ENCODE measurements at places on chromosomes 16 and 17. TPM values are rescaled to one million over a fixed set of nuclear protein-coding genes. Genes with fewer than 3 reads are reported as not detected.

Gene LRRC37A3
- total RNA-seq: 5.4 TPM

Gene SLFN12L
- not detected for total RNA-seq

Gene CCL3
- not detected for total RNA-seq

Gene GSDMA
- total RNA-seq: not detected

DNA sequence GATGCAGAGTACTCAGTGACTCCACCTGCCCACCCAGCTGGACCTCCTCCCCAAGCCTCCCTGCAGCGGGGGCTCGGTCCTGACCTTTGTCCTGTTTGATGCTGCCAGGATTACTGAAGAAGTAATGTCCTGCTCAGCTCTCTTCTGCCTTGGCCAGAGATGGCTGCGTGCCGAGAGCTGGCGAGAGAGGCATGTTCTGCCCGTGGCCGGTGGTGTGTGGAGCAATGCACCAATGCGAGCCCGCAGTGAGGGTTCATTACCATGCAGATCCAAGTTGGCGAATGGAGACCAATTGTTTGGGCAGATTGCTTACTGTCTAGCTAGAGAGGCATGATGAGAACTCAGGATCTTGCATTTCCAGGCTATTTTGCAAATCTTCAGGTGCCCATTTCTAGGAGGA lies 248.9 kb downstream of the ENGASE start:
- no peak overlapping the region for H3K4me3 ChIP-seq
- no peaks in the 10 kb centered on the region for H3K27me3 ChIP-seq
- H3K27ac ChIP-seq: no peak overlapping the region
- no peaks in the 10 kb centered on the region for H3K4me1 ChIP-seq

- no peak overlapping the region for H3K27ac ChIP-seq
- no peaks in the 10 kb centered on the region for H3K27me3 ChIP-seq
- no peak overlapping the region for H3K4me3 ChIP-seq
- DNase-seq: no peak
- H3K36me3 ChIP-seq: no peaks in the 10 kb centered on the region
These were observed 48.3 kb downstream of the C17orf67 start for GRCh38 chr17:56785405-56785804.

DNA sequence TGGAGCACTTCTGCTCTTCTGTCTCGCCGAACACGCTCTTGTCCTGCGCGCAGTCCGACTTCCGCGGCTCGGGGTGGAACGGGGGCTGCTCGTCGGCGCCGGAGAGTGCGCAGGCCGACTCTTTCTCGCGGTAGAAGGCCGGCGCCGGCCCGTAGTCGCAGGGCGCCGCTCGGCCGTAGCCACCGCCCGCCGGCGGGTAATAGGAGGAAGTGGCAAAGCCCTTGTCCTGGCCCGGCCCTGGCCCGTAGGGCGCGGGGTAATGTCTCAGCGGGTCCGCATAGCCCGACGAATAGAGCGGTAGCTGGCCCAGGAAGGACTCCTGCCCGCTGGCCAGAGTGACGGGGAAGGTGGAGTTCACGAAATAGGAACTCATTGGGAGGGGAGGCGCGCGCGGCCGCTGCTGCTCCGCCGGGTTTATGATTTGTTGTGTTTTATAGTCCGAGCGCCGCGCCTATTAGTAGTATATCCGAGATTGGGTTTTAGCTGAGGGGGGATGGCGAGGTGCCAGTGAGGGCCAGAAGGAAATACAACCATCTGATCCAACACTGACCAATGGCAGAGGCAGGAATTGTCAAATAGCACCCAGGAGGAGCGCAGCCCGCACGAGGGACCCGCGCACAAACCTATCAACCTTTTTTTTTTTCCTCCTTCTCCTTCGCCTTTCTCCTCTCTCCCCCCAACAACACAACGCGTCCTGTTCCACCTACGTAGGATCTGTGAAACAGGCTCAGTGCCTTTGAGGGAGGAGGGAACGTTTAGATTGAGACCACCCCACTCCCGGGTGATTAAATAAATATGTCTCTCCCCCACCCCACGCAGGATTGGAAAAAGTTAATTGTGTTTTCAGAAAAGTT lies 4.4 kb upstream of the HOXB5 start:
- DNase-seq: no peak
- no peaks in the 10 kb centered on the region for H3K4me1 ChIP-seq
- peaks cover 99% of the 10 kb centered on the region for H3K27me3 ChIP-seq
- no peak overlapping the region for H3K27ac ChIP-seq
- H3K36me3 ChIP-seq: no peaks in the 10 kb centered on the region

GRCh38 chr17:62592341-62593099 lies 35.0 kb upstream of the MRC2 start:
- peaks cover 54% of the 10 kb centered on the region for H3K36me3 ChIP-seq
- no peaks in the 10 kb centered on the region for H3K4me1 ChIP-seq
- H3K27ac ChIP-seq: no peak overlapping the region
- no peaks in the 10 kb centered on the region for H3K27me3 ChIP-seq

GRCh38 chr17:3935140-3935542 lies 18.9 kb upstream of the P2RX1 start:
- no peak overlapping the region for H3K4me3 ChIP-seq
- no peaks in the 10 kb centered on the region for H3K4me1 ChIP-seq
- no peak overlapping the region for H3K27ac ChIP-seq
- H3K36me3 ChIP-seq: peaks cover 25% of the 10 kb centered on the region

DNA sequence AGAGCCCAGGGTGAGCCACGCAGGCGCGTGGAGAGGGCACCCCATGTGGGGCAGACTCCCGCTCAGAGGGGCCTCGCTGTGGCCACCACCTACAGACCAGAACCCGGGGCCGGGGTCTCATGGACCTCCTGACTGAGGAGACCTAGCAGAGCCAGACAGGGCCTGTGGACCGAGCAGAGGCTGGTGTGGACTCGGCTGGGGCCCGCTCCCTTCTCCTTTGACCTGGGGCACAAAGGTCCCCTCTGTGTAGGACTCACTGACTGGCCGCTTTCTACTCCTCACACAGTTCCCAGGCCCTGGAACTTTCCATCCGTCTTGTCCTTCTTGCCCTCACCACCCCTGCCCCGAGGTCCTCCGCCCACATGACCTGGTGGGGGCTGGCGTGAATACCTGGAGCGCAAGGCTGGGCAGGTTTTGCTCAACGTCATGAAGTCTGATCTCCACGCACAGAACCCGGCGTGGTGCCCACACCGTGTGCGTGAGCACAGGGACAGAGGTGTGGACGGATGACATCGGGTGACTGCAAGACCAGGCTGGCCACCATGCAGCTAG lies 44.7 kb upstream of the ACSF3 start:
- no peak for DNase-seq
- H3K4me3 ChIP-seq: no peak overlapping the region
- H3K4me1 ChIP-seq: no peaks in the 10 kb centered on the region

DNA sequence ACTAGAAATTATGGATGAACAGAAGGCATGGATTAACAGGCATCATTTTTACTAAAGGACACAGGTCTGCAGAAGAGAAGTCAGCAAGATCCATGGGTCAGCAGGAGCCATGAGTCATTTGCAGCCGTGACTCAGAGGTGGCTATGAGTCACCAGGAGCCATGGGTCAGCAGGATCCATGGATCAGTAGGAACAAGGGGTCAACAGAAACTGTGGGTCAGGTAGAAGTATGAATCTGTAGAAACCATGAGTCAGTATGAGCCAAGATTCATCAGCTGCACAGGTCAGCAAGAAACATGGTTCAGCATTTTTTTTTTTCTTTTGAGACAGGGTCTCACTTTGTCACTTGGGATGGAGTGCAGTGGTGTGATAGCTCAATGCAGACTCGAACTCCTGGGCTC lies 58.2 kb upstream of the HS3ST4 start:
- no peaks in the 10 kb centered on the region for H3K27me3 ChIP-seq
- H3K36me3 ChIP-seq: no peaks in the 10 kb centered on the region
- no peak overlapping the region for H3K27ac ChIP-seq
- no peak for DNase-seq
- no peaks in the 10 kb centered on the region for H3K4me1 ChIP-seq

DNA sequence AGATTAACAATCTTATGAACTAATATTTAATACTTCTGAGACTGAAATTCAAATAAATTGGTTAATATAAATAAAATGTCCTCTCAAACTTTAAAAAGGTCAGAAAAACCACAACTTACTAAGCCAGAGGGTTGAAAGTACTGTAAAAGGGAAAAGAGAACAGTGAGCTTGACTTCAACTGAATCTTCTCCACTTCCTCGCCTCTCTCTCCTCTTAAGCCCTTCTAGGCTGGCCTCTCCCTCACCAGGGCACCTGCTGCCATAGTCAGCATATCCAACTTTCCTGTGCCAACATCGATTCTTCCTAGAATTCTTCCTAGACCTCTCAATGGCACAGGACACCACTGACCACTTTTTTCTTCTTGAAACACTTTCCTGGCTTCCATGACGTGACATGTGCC lies 19.4 kb downstream of the GNA13 start:
- no peak overlapping the region for H3K27ac ChIP-seq
- no peaks in the 10 kb centered on the region for H3K36me3 ChIP-seq
- no peaks in the 10 kb centered on the region for H3K27me3 ChIP-seq
- H3K4me3 ChIP-seq: no peak overlapping the region

DNA sequence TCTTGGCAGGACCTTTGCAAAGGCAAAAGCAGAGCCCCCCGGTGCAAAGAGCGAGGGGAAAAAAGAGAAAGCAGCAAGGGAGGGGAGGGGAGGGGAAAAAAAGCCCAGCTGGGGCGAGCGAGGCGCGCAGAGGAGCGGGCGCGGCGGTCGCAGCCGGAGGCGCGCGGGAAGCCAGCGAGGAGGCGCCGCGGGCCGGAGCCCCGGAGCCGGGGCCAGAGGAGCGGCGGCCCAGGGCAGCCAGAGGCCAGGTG lies 129 bp downstream of the IRX5 start:
- H3K4me3 ChIP-seq: peak overlapping the region; percentile 93
- H3K4me1 ChIP-seq: no peaks in the 10 kb centered on the region
- no peaks in the 10 kb centered on the region for H3K36me3 ChIP-seq

DNA sequence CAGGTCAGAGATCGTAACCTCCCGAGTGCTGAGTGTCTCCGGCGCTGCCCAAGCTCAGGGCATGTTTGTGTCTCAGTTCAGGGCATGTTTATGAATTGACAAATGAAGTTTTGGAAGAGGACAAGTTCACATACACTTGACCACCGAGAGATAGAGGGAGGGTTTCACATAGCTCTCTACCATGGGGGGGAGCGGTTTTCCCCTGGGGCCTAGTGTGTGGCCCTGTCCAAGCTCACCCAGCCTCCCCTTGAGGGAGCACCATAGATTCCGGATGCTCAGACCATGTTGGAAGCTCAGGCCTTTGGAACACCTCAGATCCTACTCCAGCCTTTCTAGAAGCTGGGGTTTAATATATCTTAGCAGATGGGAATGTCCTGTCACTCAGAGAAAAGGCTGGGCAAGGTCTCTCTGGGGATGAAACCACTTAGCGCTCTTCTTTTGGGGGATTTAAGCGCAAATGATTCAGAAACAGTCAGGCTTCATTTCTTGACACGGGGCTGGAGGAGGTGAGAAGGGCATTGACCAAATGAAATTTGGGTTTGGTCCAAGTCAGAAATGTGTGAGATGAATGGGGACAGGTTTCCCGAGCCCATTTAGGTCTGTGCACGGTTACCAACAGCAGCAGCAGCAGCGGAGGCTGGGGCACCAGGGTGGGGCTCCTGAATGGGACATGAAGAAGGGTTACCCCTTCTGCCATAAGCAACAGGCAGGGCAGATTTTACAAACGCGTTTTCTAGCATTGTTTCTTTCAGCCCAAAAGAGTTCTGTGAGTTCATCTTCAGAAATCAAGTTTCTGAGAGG lies 96.6 kb downstream of the METRNL start:
- no peak overlapping the region for H3K27ac ChIP-seq
- no peaks in the 10 kb centered on the region for H3K36me3 ChIP-seq
- H3K4me1 ChIP-seq: no peaks in the 10 kb centered on the region
- DNase-seq: no peak

- DNase-seq: no peak
- peaks cover 14% of the 10 kb centered on the region for H3K36me3 ChIP-seq
- no peak overlapping the region for H3K4me3 ChIP-seq
- H3K27ac ChIP-seq: no peak overlapping the region
These were observed 4.1 kb downstream of the MGAT5B start for GRCh38 chr17:76872221-76872873.

- H3K4me1 ChIP-seq: no peaks in the 10 kb centered on the region
- no peak overlapping the region for H3K4me3 ChIP-seq
- DNase-seq: peak; percentile 65
- H3K36me3 ChIP-seq: no peaks in the 10 kb centered on the region
- H3K27ac ChIP-seq: no peak overlapping the region
- H3K27me3 ChIP-seq: no peaks in the 10 kb centered on the region
These were observed 15.6 kb upstream of the TMEM98 start for GRCh38 chr17:32912218-32912897.

DNA sequence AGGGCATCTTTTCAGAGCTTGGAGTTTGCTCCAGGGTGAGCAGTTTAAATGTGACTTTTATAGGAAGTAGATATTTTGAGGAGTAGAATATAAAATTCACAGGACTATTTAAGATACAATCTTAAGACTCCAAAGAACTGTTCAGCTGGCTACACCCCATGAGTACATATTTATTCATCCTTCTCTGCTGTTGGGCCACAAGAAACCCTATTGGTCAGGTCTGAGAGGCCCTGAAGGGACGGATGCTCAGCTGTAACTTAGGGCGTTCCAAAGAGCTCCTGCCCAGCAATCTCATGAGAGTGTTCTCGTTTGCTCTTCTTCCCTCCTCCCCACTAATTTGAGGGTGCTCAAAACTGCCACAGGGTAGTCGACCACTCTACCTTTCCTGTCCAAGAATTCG lies 7.3 kb downstream of the ST6GALNAC2 start:
- H3K4me1 ChIP-seq: no peaks in the 10 kb centered on the region
- H3K36me3 ChIP-seq: no peaks in the 10 kb centered on the region
- no peak overlapping the region for H3K27ac ChIP-seq
- H3K4me3 ChIP-seq: no peak overlapping the region

DNA sequence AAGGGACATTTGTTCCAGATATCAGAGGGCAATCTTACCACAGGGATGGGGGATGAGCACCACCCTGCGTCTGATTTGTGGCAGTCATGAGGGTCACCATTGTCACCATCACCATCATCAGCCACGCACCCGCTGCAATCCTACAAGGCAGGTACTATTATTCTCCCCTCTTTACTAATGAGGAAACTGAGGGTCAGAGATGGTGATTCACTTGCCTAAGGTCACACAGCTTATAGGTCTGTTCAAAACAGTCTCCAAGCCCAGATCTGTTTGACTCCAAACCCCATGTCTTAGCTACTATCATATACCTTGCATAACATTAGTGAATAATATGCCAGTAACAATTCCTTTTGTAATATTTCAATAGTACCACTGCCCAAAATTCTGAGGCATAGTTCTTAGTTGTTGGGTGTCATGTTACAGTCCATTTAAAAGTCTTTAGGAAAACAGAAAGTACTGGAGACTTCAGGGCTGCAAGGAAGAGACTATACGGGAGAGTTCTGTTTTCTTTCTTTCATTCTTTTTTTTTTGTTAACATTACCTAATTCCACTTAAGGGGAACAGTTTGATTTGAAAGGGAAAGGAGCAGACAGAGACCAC lies 166.4 kb downstream of the C16orf95 start:
- H3K27ac ChIP-seq: no peak overlapping the region
- no peak overlapping the region for H3K4me3 ChIP-seq
- DNase-seq: no peak
- no peaks in the 10 kb centered on the region for H3K27me3 ChIP-seq

DNA sequence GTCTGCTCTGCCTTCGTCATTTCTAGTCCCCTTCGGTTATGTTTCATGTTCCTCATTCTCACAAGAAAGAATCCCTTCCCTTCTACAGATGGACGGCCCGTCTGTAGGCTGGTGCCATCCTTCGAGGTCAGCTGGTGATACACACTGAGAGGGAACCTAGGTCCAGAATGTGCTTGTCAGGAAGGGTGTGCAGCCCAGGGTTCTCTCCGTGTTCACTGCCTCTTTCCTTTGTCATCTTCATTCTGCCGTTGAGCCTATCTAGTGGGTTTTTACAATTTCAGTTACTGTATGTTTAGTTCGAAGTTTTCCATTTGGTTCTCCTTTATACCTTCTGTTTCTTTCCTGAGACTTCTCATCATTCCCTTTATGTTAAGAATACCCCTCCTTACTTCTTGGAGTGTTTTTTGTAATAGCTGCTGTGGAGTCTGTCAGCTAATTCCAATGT lies 18.9 kb downstream of the KIAA0513 start:
- no peak overlapping the region for H3K4me3 ChIP-seq
- H3K27ac ChIP-seq: no peak overlapping the region
- no peaks in the 10 kb centered on the region for H3K4me1 ChIP-seq
- H3K36me3 ChIP-seq: no peaks in the 10 kb centered on the region
- no peak for DNase-seq

All from H9 (cell line).